Germinal center (tissue), 1 donor: ENCODE measurements at places on chromosomes 12 and 14.

DNA sequence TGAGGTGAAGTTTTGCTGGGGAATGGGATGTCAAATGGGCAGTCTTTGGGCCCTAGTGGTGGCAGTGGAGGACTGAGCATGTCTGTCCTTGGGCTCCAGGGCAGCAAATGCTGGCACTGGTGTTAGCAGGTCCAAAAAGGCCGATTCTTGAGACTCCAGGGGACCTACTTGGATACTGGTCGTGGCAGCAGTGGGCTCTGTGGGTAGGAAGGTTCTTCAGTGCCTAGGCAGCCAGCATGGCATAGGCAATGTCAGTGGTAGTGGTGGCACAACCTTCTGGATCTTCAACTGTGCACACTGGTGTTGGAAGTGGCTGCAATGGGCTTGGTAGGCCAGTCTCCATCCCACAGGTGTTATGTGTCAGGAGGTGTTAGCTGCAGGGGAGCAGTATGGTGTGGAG lies 334.7 kb upstream of the KITLG start:
- DNase-seq, result no peak

DNA sequence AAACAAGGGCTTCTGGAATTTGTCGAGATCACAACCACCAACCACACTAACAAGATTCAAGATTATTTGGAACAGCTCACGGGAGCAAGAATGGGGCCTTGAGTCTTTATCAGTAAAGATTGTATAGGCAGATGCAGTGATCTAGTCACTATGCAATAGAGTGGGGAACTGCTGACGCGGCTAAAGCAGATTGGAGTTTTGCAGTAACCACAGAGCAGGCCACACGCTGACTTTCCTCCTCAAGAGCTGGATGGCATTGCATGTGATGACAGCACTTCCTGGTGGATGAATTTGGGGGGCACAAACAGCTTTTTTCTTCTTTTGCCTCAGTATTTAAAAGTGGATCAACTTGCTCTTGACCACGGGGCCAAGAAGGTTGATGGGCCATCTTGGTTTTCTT lies 46.0 kb downstream of the KCNK13 start:
- no peak for DNase-seq

- DNase-seq, result no peak
These were observed 453.5 kb downstream of the FOXG1 start for GRCh38 chr14:29220072-29220471.

DNA sequence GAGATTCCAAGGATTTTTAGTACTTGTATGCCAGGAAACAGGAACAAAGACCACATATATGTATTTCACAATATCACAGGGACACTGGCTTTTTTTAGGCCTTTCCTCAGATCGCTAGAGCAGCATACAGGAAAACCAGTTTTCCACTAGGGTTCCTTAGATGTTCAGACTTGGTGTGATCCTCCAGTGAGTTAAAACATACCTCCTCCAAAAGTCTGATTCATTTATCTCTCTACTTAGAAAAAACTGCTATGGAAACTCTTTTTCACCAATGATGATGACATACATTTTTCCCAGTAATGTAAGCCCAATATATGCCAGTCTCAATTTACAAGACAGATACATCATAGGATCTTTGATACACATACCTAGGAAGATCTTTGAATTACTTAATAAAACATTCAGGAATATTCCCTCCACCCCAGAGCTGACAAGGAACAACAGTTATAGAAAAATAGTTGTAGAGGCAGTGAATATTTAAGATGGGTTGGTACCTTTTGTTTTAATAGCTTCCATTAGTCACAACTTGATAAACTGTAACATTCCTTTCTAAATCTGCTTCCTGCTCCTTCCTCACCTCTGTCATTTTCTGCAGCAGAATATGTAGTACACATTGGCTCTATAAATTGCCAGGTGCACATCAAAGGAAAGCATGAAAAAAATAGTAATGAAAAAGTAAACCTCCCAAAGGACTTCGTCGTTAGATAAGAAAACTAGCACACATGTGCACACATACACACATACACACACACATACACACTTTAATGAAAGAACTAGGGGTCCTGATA lies 27.5 kb downstream of the BCAT1 start:
- DNase-seq, result no peak
